Cardiac fibroblast (primary cell): ENCODE measurements at places on chromosomes 11 and 22.
A peak's percentile ranks its signal among the peaks of the same experiment; 100 is the strongest.

DNA sequence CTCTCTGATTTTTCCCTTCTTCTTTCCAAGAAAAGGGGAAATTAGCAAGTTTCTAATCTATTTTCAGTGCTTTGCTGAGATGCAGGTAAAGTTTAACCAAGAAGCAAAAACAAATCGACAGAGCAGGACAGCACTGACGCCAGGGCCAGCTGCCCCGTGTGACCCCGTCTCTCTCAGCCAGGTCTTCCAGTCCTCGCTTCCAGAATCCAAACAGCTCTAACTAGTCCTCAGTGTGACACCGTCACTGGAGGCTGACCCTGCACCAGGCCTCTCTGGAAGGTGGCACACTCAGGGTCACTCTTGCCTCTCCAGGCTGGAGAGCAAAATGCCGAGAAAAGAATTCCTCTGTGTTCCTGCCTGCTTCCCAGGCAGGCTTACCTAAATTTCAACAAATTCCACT is 44.8 kb downstream of the SHANK2 start:
- no peak for DNase-seq

- DNase-seq = no peak
These were observed 96.9 kb downstream of the MORC2 start for GRCh38 chr22:30871391-30872284.

- DNase-seq = no peak
These were observed 68.6 kb downstream of the SOX6 start for GRCh38 chr11:16287630-16288280.

DNA sequence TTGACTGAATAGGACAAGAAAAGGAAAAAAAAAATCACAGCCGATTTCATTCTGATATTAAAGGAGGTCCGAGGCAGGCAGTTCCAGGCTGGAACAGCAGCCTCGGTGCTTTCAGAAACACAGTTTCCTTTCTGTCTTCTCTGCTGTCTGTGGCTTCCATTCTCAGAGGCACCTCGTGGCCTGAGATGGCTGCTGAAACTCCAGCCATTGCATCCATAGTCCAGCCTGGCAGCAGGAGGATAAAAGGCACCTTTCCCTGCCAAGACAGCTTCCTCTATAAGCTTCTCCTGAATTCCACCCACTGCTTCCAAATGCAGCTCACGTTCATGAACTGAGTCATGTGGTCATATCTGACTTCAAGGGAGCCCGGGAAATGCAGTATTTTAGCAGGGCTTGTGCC is 390.5 kb downstream of the TBC1D22A start:
- DNase-seq = peak; percentile 20

DNA sequence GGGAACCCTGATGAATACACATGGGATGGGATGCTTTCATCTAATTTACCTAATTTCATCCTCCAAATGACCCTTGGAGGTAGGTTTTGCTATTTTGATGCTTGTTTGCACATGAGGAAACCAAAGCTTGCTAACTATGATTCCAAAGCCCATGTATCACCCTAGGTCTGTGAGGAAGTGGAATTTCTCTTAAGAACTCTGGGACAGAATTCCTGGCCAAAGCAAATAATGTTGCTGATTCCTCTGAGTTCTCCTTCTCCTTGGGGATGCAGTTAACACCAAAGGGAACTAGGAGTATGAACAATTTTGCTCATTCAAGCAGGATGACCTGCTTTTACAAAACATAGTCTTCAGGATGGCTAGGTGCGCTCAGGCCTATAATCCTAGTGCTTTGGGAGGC is 80.0 kb downstream of the KCNC1 start:
- no peak for DNase-seq

DNA sequence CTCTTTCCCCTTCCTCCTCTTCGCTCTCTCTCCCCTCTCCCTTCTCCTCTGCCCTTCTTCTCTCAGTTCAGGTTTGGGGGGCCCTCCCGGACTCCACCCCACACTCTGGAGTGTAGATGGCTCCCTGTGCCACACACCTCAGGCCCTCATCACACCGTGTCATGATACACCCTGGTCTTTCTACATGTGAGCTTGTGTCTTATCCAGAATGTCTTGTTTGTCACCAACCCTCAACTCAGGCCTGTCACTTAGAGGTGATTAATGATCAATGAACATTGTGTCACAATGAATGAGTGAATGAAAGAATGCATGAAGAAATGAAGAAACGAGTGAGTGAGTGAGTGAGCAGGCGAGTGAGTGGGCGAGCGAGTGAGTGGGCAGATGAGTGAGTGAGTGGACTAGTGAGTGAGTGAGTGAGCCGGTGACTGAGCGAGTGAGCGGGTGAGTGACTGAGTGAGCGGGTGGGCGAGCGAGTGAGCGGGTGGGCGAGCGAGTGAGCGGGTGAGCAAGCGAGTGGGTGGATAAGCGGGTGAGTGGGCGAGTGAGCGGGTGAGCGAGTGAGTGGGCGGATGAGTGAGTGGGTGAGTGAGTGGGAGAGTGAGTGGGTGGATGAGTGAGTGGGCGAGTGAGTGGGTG is 33.8 kb downstream of the CAPN1 start:
- no peak for DNase-seq

DNA sequence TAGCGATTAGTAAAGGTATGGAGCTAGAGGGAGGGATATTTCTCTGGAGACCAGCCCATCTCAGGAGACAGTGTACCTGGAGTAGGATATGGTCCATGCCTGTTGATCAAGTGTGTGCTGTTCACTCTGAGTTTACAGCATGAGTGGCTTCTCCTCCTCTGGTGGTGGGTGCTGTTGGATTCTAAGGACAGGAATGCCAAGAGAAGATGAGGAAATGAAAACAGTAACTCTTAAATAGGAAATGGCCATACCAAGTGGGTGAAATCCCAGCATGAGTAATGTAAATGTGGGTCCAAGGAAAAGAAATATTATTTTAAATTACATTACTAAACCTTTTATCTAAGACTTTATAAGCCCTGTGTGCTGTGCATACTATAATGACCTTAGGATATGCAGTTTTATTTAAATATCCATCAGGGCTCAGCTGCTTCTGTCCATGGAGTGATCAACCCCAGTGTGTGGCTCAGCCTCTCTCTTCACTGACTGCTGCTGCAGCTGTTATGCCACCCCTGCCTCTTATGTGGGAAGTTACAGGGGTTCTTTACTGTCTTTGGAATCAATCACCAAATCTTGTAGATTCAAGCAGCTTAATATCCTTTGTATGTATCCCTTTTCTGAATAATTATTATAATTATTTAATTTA is 54.3 kb downstream of the FAT3 start:
- DNase-seq = no peak

- DNase-seq = peak; percentile 70
These were observed 35.9 kb upstream of the NAV2 start for GRCh38 chr11:19676475-19677380.

- DNase-seq = peak; percentile 46
These were observed 226.4 kb downstream of the ADAMTS15 start for GRCh38 chr11:130674686-130675308.

- DNase-seq = peak; percentile 93
These were observed 52.5 kb upstream of the CLDN5 start for GRCh38 chr22:19576460-19577421.
